ENCODE measurements at places on chromosomes 4 and X.
A peak's percentile ranks its signal among the peaks of the same experiment; 100 is the strongest.

DNA sequence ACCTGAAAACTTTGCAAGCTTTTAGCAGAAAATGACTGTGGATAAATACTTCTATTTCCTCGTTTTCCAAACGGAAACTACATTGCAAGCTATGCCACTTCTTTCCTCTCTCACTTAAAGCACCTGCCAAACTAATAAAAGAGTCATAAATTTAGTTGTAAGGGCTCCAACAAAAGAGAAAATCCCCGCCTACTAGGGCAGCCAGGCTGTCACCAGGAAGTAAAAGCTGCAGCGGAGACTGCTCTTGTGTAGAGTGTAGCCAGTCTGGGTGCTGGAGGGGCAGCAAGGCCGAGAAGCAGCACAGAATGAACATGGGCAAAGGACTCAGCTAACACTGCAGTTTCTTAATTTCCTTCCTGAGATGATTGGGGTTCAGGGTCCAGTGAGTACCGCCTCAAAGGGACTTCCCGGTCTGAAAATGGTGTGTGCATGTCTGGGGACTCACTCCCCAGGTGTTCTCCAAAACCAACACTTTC, 89.3 kb upstream of the MAML3 start:
- no peak for DNase-seq

DNA sequence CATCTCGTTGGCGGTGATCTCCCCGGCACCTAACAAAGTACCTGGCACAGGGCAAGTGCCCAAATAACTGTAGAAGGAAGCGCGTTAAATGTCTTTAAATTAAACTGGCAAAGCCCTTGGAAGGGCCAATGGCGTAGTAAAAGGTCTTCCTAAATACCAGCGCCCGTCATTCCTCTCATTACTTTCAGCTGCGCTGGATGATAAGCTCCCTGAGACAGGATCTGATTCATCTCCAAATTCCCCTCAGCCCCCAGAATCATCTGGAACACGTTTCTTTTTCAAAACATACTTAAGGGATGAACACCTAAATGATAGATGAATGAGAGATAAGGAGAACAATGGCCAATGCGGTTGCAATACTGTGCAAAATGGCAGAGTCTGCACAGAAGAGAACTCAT, 95.1 kb downstream of the AFAP1 start:
- peak; percentile 56 for DNase-seq

GRCh38 chr4:21113496-21114223, 413.4 kb downstream of the PACRGL start:
- peak; percentile 9 for DNase-seq

DNA sequence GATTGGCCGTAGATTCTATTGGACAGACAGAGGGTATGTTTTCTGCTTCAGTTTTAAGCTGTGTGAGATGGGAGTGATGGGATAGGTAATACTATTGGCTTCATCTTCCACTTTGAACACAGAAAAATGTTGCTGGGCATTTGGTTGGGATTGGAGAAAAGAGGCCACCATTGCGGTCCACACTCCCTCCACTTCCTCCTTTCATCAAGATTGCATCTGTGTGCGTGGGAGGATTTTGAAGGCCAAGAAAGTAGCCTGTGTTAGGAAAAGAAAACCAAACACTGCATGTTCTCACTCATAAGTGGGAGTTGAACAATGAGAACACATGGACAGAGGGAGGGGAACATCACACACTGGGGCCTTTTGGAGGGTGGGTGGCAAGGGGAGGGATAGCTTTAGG, 56.4 kb downstream of the EGF start:
- no peak for DNase-seq

- no peak for DNase-seq
Measured at GRCh38 chr4:166481739-166482138, 608.7 kb downstream of the TLL1 start.

GRCh38 chr4:8589336-8589735, 3.2 kb upstream of the CPZ start:
- no peak for DNase-seq

GRCh38 chrX:100647739-100648138, 3.7 kb downstream of the SRPX2 start:
- DNase-seq, result no peak

- no peak for DNase-seq
Measured at GRCh38 chr4:110224812-110225211, 26.4 kb upstream of the ELOVL6 start.

DNA sequence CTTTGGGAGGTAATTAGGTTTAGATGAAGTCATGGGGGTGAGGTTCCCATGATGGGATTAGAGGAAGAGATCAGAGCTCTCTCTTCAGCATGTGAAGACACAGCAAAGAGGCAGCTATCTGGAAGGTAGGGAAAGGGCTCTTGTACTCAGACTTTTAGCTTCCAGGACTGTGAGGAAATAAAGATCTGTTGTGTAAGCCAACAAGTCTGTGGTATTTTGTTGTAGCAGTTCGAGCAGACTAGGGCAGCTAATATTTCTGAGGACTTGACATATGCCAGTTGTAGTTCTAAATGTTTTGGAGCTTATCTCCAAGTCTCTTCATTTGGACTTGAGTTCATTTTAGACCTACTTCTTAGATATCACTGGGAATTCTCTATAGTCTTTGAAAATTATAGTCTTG, 137.3 kb upstream of the PDE5A start:
- DNase-seq, result no peak

- DNase-seq, result no peak
Measured at GRCh38 chr4:78119698-78120097, 62.6 kb downstream of the FRAS1 start.
